ENCODE measurements at places on chromosomes 5 and 9.
A peak's percentile ranks its signal among the peaks of the same experiment; 100 is the strongest.

DNA sequence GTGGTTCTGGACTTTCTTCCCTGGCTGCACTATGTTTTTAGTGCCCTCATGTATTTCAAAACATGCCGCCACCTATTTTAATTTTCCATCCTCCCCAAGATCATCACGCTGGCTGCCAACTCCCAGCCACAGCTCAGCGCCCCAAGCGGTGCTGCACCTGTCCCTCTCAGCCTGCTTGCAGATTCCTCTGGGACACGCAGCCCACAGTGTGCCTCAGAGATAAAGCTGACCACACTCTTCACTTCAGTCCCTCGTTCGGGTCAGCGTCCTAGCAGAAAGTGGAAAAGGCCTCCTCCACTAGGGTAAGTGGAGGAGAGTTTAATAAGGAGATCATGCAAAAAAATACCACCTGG, 56.2 kb upstream of the CKS2 start:
- no peak for DNase-seq

DNA sequence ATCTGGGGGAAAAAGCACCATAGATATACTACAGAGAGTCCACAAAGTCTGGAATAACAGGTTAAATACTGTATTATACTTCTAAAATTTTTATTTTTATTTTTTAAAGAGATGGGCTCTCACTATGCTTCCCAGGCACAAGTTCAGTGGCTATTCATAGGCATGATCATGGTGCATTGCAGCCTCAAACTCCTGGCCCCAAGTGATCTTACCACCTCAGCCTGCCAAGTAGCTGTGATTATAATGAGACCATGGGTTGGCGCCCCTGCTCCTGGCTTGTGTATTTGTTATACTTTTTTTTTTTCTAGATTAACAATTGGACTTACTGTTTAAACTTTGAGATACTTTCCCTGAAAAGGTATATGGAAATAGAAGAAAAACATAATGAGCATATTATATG, 25.9 kb downstream of the ERBIN start:
- no peak for DNase-seq

GRCh38 chr5:86878250-86878649, 260.5 kb downstream of the COX7C start:
- no peak for DNase-seq

DNA sequence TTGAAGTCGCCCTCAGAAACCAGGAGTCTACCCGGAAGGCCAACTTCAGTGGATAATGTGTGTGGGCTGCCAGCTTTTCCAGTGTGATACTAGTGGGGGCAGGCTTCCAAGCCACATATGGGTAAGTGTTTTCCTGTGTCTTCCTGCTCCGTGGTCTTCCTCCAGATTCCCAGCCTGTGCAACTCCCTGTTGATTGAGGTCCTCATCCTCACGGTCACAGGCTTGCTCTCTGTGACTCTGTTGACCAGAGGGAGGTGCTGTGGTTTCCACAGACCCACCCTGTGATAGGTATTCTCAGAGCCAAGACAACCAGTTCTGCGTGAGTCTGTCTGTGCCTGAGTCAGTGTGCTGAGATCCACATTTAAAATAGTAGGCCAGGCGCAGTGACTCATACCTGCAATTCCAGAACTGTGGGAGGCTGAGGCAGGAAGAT, 388.0 kb upstream of the IRX2 start:
- DNase-seq, result peak; percentile 50

DNA sequence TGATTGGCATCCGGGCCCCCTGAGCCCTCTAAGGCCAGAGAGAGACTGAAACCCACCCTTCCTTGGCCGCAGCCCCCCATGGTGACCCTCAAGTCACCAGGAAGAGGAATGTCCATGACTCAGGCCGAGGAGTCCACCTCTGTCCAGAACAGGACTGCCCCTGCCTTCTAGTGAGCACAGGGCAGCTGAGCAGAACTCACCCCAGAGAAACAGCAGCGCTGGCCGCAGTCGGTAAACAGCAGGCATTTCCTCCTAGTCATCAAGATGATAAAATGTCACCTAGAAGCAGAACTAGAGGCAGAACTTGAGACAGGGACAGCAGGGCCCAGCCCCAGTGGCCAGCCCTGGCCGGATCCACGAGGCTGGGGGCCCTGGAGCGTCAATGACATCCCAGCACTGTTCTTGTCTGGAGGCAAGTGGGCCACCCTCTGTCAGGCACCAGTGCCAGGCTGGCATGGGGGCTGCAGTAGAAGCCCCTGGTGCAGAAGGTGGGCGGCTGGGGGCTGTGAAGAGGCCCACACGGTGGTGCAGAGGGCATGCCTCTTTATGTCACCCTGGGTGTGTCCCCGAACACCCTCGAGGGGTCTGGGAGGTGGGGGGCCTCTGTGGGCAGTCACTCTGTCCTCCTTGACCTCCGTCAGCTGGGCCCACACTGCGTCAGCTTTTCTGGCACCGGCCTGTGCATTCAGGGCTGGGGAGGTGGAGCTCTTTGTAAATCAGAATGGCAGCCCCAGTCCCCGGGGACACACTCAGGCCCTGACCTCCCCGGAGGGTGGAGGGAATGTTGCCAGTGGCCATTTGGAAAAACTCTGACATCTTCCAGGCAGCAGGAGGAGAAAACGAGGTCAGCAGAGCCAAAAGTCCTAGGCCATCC, 83.0 kb downstream of the NTNG2 start:
- DNase-seq, result no peak

- DNase-seq, result no peak
Measured at GRCh38 chr5:37721447-37721871, 118.4 kb downstream of the GDNF start.
